ENCODE measurements at places on chromosomes 4 and X. TPM values are rescaled to one million over a fixed set of nuclear protein-coding genes. Genes with fewer than 3 reads are reported as not detected.
A peak's percentile ranks its signal among the peaks of the same experiment; 100 is the strongest.

GRCh38 chr4:101790521-101791181 lies at the start of gene BANK1:
Gene BANK1, plus strand, starts transcription at chr4:101790730. Its CDS starts 151 bp downstream, at chr4:101790881.
- H3K27me3 ChIP-seq, result no peaks in the 10 kb centered on the region
- DNase-seq, result no peak
- no peak within 1 kb of the TSS for H3K27ac ChIP-seq
- H3K4me3 ChIP-seq, result peak within 1 kb of the TSS; percentile 71
- H3K36me3 ChIP-seq, result no peaks in the 10 kb centered on the region
- no peaks in the 10 kb centered on the region for H3K4me1 ChIP-seq

GRCh38 chr4:143773998-143774895 lies 73.8 kb upstream of the FREM3 start:
- no peak overlapping the region for H3K4me3 ChIP-seq
- H3K27ac ChIP-seq, result no peak overlapping the region
- no peaks in the 10 kb centered on the region for H3K4me1 ChIP-seq
- DNase-seq, result no peak

GRCh38 chr4:67380154-67380553 lies 165.1 kb downstream of the CENPC start:
- H3K36me3 ChIP-seq, result no peaks in the 10 kb centered on the region
- no peaks in the 10 kb centered on the region for H3K4me1 ChIP-seq
- DNase-seq, result no peak
- H3K27ac ChIP-seq, result no peak overlapping the region
- no peak overlapping the region for H3K4me3 ChIP-seq

GRCh38 chr4:37388681-37389365 lies 144.3 kb downstream of the NWD2 start:
- H3K36me3 ChIP-seq, result no peaks in the 10 kb centered on the region
- H3K27me3 ChIP-seq, result no peaks in the 10 kb centered on the region
- no peak overlapping the region for H3K4me3 ChIP-seq
- no peak for DNase-seq

The KIF4A gene
- total RNA-seq, result 1.7 TPM

- no peaks in the 10 kb centered on the region for H3K4me1 ChIP-seq
- H3K4me3 ChIP-seq, result no peak overlapping the region
- no peak for DNase-seq
- H3K27me3 ChIP-seq, result no peaks in the 10 kb centered on the region
- no peak overlapping the region for H3K27ac ChIP-seq
Observed at GRCh38 chr4:52959541-52959940, 97.4 kb downstream of the RASL11B start.

GRCh38 chrX:106774981-106775380 lies 27.5 kb upstream of the TBC1D8B start:
- DNase-seq, result no peak
- no peaks in the 10 kb centered on the region for H3K36me3 ChIP-seq
- no peak overlapping the region for H3K4me3 ChIP-seq
- H3K27ac ChIP-seq, result no peak overlapping the region
- H3K4me1 ChIP-seq, result no peaks in the 10 kb centered on the region

The NAP1L2 gene
- total RNA-seq, result 4.2 TPM

The GLRA3 gene
- not detected for total RNA-seq

DNA sequence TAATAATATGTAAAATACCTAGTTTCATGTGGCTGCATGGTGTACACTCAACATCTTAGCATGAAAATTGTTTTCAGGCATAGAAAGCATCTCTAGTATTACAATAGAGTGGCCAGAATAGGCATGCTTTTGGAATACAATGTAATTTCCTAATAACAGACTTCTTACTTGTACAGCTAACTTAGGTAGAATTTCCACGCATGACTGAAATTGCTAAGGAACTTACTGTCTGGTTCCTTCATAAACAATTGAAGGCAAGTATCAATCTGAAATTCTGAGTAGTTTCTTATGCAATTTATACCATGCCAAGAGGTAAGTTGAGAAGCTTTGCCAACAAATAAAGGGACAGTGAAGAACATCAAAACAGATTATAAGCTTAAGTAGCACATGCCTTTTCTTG lies 26.7 kb downstream of the SULT1E1 start:
- no peaks in the 10 kb centered on the region for H3K36me3 ChIP-seq
- H3K4me1 ChIP-seq, result no peaks in the 10 kb centered on the region
- no peak overlapping the region for H3K4me3 ChIP-seq
- H3K27me3 ChIP-seq, result no peaks in the 10 kb centered on the region

GRCh38 chr4:3031357-3032082 lies 42.8 kb downstream of the HTT-AS start:
- H3K4me1 ChIP-seq, result no peaks in the 10 kb centered on the region
- no peak overlapping the region for H3K27ac ChIP-seq
- no peaks in the 10 kb centered on the region for H3K27me3 ChIP-seq
- DNase-seq, result no peak
- no peaks in the 10 kb centered on the region for H3K36me3 ChIP-seq
- no peak overlapping the region for H3K4me3 ChIP-seq

The IL1RAPL1 gene
- total RNA-seq, result not detected

GRCh38 chr4:6019316-6020263 lies 1.4 kb upstream of the C4orf50 start:
- no peaks in the 10 kb centered on the region for H3K36me3 ChIP-seq
- no peak for DNase-seq
- no peak overlapping the region for H3K4me3 ChIP-seq
- H3K4me1 ChIP-seq, result no peaks in the 10 kb centered on the region

GRCh38 chrX:125947501-125947900 lies 218.6 kb downstream of the DCAF12L2 start:
- H3K36me3 ChIP-seq, result no peaks in the 10 kb centered on the region
- no peaks in the 10 kb centered on the region for H3K4me1 ChIP-seq
- H3K27ac ChIP-seq, result no peak overlapping the region
- no peaks in the 10 kb centered on the region for H3K27me3 ChIP-seq
- H3K4me3 ChIP-seq, result no peak overlapping the region

GRCh38 chr4:84977396-84977795 lies 10.9 kb upstream of the WDFY3 start:
- no peak overlapping the region for H3K27ac ChIP-seq
- no peaks in the 10 kb centered on the region for H3K36me3 ChIP-seq
- DNase-seq, result no peak
- H3K4me1 ChIP-seq, result no peaks in the 10 kb centered on the region

DNA sequence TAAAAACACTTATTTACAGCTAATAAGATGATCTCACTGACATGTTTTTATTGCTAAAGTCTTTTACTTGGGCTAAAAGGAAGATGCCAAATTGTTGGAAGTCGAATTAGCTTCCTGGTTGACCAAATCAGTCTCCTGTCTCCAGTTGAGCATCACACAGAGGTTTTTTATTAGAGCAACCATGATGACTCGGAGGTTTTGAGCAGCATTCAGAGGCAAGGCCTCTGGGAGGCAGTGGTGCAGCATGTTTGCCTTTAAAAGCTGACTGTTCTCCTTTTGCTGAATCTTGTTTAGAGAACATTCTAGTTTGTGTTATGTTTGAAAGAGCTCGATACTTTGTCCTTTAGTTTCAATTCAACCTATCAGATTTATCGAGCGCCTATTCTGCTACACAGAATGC lies 2.1 kb downstream of the UCHL1 start:
- H3K27ac ChIP-seq, result no peak overlapping the region
- H3K27me3 ChIP-seq, result no peaks in the 10 kb centered on the region
- peaks cover 23% of the 10 kb centered on the region for H3K4me1 ChIP-seq
- no peaks in the 10 kb centered on the region for H3K36me3 ChIP-seq

The ZBTB49 gene
- total RNA-seq, result 10.2 TPM

The FHL1 gene
- 1,134 TPM for total RNA-seq

- peaks cover 5% of the 10 kb centered on the region for H3K36me3 ChIP-seq
- H3K4me1 ChIP-seq, result no peaks in the 10 kb centered on the region
- DNase-seq, result no peak
- H3K27me3 ChIP-seq, result no peaks in the 10 kb centered on the region
- no peak overlapping the region for H3K4me3 ChIP-seq
Observed at GRCh38 chr4:67694662-67695061, 6.3 kb downstream of the UBA6 start.

The SASH3 gene
- total RNA-seq, result 12.4 TPM

GRCh38 chr4:94877973-94878372 lies 120.2 kb downstream of the BMPR1B start:
- DNase-seq, result no peak
- no peaks in the 10 kb centered on the region for H3K36me3 ChIP-seq

The UGT2B10 gene
- not detected for total RNA-seq

The ARHGAP10 gene
- 211 TPM for total RNA-seq

- no peak for DNase-seq
- no peaks in the 10 kb centered on the region for H3K4me1 ChIP-seq
- H3K27me3 ChIP-seq, result no peaks in the 10 kb centered on the region
- H3K4me3 ChIP-seq, result no peak overlapping the region
Observed at GRCh38 chr4:124426279-124426678, 286.3 kb downstream of the ANKRD50 start.

The MSMO1 gene
- 12.3 TPM for total RNA-seq

The ASMT gene
- not detected for total RNA-seq

The CCDC120 gene
- total RNA-seq, result 5.6 TPM

DNA sequence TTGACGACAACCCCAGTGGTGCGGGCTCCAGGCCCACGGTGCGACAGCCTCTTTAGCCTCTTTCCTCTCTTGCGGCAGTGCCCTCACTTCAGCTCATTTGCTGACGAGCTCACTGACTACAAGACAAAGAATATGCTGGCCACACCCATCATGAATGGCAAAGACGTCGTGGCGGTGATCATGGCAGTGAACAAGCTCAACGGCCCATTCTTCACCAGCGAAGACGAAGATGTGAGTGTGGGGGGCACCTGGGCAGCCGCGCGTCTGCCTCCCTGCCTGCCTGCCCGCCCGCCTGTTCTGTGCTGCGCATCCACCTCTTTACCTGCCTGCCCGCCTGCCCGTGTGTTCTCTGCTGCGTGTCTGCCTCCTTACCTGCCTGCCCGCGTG lies 9.2 kb downstream of the PDE6B start:
- H3K36me3 ChIP-seq, result no peaks in the 10 kb centered on the region
- DNase-seq, result no peak
- no peaks in the 10 kb centered on the region for H3K4me1 ChIP-seq
- H3K27ac ChIP-seq, result no peak overlapping the region
- no peaks in the 10 kb centered on the region for H3K27me3 ChIP-seq
- no peak overlapping the region for H3K4me3 ChIP-seq

- no peak for DNase-seq
- H3K27me3 ChIP-seq, result no peaks in the 10 kb centered on the region
- H3K4me3 ChIP-seq, result no peak overlapping the region
- peak overlapping the region; percentile 56 for H3K27ac ChIP-seq
- peaks cover 44% of the 10 kb centered on the region for H3K4me1 ChIP-seq
- no peaks in the 10 kb centered on the region for H3K36me3 ChIP-seq
Observed at GRCh38 chr4:113382704-113383103, 333.3 kb downstream of the ANK2 start.

The ZDHHC15 gene
- total RNA-seq, result 4.3 TPM

DNA sequence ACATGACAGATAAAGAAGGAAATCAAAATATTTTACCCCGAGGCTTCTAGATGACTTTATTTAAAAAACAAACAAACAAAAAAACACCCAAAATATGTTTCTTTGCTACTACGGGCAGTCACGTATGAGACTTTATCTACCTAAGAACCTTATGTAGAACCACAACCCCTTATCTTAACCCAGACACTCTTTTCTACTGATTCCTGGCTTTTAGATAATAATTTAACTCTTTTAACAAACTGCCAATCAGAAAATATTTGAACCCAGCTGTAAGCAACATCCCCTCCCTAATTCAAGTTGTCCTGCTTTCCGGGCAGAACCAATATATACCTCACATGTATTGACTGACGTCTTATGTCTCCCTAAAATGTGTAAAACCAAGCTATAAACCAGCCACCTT lies 15.4 kb downstream of the ELOVL6 start:
- no peak overlapping the region for H3K4me3 ChIP-seq
- H3K27me3 ChIP-seq, result no peaks in the 10 kb centered on the region
- no peak for DNase-seq
- H3K4me1 ChIP-seq, result no peaks in the 10 kb centered on the region

DNA sequence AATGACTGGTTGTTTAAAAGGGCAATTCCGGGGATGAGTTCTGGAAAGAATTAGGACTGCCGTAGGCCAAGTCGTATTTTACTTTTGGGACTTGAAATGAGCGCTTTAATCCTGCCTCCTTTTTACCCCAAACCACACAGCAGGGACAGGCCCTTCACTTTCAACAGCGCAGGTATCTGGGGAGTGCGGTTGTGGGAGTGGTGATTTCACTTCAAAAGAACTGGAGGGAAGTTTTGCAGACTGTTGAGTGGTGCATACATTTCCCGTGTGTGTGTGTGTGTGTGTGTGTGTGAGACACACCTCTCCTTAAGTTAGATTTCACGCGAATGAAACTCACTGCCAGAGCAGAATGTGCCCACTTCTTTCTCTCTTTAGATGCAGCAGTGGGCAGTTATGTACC lies 2.8 kb downstream of the NHS start:
- no peaks in the 10 kb centered on the region for H3K4me1 ChIP-seq
- H3K4me3 ChIP-seq, result peak overlapping the region; percentile 78
- no peak for DNase-seq
- H3K36me3 ChIP-seq, result no peaks in the 10 kb centered on the region
- no peak overlapping the region for H3K27ac ChIP-seq

The FAM53A gene
- 5.1 TPM for total RNA-seq

The VCX3B gene
- not detected for total RNA-seq

- H3K27me3 ChIP-seq, result no peaks in the 10 kb centered on the region
- DNase-seq, result no peak
- no peaks in the 10 kb centered on the region for H3K4me1 ChIP-seq
- no peak overlapping the region for H3K27ac ChIP-seq
- no peak overlapping the region for H3K4me3 ChIP-seq
Observed at GRCh38 chr4:18566970-18567799, 545.6 kb upstream of the LCORL start.

GRCh38 chr4:5757091-5757490 lies 46.1 kb downstream of the EVC start:
- no peak overlapping the region for H3K4me3 ChIP-seq
- H3K36me3 ChIP-seq, result peaks cover 52% of the 10 kb centered on the region
- no peak overlapping the region for H3K27ac ChIP-seq
- no peaks in the 10 kb centered on the region for H3K4me1 ChIP-seq

DNA sequence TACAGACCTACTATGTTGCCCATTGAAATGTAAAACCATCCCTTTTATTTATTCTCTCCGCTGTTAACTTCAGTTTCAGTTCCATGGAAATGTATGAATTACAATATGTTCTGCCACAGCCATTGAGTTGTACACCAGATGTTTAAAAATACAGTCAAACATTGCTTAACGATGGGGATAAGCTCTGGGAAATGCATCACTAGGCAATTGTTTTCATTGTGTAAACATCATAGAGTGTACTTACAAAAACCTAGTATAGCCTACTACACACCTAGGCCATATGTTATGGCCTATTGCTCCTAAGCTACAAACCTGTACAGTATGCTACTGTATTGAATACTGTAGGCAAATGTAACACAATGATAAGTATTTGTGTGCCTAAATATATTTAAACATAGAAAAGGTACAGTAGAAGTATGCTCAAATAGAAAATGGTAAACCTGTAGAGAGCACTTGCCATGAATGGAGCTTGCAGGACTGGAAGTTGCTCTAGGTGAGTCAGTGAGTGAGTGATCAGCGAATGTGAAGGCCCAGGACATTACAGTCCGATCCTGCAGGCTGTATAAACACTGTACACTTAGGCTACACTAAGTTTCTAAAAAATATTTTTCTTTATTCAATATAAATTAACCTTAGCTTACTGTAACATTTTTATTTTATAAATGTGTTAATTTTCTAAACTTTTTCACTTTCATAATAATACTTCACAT lies 2.7 kb upstream of the PF4V1 start:
- DNase-seq, result no peak
- H3K27ac ChIP-seq, result no peak overlapping the region
- no peak overlapping the region for H3K4me3 ChIP-seq
- peaks cover 14% of the 10 kb centered on the region for H3K4me1 ChIP-seq

GRCh38 chr4:162791226-162791625 lies 375.5 kb downstream of the NAF1 start:
- no peak overlapping the region for H3K27ac ChIP-seq
- no peak overlapping the region for H3K4me3 ChIP-seq
- H3K4me1 ChIP-seq, result no peaks in the 10 kb centered on the region
- no peaks in the 10 kb centered on the region for H3K36me3 ChIP-seq
- H3K27me3 ChIP-seq, result no peaks in the 10 kb centered on the region

The SLBP gene
- 29.8 TPM for total RNA-seq
